ENCODE measurements at places on chromosomes 6 and 20.

DNA sequence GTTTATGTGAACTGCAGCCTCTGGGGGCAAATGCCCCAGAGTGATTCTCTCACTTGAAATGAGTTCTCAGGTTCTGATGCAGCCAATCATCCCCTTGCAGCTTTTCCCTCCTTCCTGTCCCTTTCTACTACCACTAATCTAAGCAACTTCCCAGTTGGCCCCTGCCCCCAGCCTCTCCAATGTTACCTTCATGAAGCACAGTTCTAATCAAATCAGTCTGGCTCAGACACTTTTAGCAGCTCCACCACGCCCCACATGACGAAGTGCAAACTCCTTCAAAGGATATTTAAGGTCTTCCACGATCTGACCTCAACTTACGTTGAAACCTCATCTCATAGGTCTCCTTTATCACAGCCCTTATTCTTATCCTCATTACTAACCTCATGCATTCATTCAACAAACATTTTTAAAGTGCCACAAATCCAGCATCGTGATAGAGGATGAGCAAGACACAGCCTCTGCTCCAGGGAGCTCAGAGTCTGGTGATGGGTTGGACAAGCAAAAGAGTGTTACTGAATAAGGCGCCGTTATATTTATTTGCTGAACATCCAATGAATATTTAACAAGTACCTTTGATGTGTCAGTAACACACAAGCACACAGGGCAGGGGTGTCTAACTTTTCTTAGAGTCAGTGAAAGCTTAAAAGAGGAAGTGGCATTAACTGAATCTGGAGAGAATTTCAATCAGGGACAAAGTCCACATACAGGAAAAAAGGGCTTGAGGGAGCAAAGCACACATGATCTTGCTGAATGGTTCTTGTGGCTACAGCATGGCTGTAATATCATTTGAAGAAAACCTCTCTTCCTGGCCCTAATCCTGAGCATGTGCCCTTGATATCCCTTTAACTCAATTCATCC, 20.4 kb upstream of the DTNBP1 start:
- no peak for DNase-seq

DNA sequence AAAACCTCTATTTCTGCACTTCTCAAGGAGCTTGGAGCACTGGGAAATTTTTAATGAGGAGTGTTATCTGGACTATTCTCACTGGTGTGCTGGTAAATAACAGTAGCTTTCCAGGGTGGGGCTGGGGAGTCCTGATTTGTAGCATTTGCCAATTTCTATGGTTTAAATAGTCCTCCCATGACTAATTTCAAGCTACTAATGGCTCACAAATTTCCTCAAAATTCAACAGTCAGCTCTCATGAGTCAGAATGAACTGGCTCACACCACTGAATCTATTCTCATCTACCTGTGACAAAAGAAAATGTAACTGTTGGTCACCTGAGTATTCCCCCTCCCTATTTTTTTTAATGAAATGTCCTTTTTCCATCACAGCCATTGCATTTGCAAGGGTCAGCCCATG, 449.6 kb downstream of the KIF16B start:
- no peak for DNase-seq

DNA sequence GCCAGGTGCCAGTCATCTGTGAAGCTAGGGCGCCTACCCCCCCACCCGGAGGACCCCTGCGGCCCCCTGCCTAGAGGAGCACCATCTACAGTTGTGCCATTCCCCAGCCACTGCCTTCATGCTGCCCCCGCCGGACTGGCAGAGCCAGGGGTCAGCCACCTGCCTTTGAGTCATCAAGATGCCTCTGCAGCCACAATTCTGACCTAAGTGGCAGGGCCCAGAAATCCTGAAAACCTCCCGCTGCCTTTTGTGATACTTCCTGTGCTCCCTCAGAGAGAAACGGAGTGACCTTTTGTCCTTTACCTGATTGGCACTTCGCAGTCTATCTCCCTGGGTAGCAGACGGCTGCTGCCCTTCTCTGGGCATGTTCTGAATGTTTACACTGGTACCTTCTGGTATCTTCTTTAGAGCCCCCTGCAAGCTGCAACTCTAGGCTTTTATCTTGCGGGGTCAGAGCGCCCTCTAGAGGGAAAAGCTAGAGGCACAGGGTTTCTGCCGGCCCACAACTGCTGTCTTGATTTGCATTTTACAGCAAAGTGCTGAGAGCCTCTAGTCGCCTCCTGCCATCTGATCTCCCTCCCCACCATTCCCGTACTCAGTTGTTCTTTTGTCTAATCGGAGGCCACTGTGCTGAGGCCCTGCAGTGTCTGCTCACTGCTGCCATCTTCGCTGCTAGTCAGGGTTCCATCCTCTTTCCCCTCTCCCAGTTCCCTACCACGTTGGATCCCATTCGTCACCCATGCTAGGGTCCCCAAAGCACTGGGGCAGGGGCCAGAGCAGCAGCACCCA, 26.9 kb downstream of the SPATA2 start:
- no peak for DNase-seq

- DNase-seq = no peak
Observed at GRCh38 chr6:30847971-30848436, 36.3 kb upstream of the DDR1 start.

DNA sequence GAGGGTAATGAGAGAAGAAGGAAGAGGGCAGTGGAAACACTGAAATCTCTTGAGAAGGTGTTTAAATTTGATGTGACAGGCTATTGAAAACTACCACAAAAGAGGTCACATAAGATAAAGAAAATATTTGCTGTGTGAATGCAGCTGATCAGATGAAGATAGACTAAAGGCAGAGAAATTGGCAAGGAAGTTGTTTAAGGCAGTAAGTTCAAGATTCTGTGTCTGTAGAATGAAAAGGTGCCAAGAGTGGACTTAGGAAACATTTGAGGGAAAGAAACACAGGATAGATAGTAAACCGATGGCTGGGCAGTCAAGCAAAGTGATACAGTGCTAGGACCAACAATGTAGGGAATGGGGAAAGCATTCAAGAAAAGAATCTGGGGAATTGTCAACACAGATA, 332.3 kb upstream of the MARCKS start:
- DNase-seq = no peak

DNA sequence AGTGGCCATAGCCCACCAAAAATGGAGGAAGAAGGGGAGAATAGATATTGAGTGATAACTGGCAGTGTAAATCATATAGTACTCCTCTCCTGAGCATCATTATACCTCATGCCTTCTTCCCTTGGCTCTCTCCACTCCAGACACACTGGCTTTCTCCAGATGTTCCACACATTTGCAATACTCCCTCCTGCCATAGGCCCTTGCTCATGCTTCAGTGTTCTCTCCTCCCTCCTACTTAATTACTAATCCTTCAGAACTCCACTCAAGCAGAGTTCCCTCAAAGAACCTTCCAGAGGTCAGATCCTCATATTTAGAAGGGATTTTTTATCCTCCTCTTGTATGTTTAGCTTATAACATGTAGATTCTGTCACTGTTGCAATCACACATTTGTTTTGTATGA, 279.5 kb upstream of the SUPT3H start:
- DNase-seq = no peak

DNA sequence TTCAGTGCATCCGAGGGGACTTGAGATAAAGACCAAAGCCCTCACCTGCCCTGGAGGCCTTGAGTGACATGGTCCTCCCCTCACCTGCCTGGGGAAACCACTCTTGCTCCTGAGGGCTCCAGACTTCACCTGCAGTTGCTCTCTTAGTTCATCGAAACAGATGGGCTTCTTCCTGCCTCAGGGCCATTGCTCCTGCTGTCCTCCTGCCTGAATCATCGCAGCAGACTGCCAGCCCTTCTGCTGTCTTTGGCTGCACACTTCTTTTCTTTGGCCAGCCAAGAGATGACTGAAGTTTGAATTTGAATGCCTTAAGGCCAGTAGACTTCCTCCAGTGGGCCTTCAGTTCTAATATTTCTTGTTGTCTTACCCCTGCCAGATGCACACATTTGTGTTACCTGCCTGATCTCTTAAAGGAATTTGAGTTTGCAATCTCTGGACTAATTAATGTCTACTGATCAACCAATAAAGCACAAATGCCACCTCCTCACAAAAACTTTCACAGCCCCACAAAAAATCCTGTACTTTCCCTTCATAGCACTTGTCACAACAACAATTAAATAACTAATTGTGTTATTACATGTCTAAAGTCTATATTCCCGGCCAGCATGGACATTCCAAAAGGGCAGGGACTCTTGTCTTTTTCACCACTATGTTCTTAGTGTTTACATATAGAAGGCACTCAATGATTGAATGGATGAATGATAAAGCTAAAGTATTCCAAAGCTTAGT, 56.7 kb upstream of the SGK1 start:
- no peak for DNase-seq

GRCh38 chr6:152846825-152847224, 96.2 kb downstream of the VIP start:
- DNase-seq = no peak

DNA sequence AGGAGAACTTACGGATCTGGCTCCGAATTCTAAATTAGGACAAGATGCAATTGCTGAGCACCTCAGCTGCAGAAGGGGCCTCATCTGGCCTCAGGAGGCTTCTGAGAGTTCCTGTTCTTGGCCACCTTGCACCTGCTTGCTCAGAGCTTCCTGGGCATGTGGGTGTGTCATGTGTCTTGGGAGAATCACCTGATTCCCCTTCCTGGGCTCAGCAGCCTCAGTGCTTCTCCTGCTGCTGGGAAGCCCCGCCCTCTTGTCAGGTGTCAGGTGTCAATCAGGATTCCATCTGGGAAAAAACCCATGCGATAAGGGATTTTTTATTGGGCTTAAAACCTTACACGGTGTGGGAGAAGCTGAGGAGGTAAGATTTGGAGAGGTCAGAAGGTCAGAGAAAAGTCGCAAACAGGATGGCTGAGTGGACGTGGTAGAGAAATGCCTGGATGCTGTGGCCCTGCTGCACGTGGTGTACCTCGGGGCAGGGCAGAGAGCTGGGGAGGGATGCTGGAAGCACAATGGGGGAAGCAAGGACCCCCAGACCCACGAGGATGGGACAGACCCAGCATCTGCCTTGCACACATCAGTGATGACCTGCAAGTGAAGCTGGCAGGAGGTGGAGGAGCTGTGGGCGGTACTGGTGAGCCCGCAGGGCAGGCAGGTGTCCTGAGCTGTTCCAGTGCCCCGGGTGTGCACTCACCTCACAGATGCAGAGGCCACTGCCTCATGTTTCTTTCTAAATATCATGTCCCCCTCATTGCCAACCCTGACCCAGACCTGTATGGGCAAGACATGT, 170.8 kb downstream of the CDH4 start:
- DNase-seq = no peak

- DNase-seq = no peak
Observed at GRCh38 chr20:2559651-2560050, 23.3 kb downstream of the TMC2 start.

DNA sequence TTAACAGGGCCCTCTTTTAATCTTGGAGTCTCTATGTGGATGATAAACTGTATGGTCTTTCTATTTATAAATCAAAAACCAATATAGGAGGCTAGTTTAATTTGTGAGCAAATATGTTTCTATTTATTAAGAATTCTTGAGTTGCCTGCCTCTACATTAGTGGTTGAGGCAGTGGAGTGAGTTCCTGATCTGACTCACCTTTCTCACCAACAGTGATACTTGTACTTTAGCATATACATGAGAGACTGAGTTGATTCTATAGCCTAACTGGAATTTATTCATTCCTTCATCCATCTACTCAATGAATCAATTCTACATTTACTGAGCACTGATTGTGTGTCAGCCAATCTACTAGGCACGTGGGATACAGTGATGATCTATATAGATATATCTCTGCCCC, 126.9 kb downstream of the TRMT11 start:
- no peak for DNase-seq

All from NCI-H187 (cell line).